ENCODE measurements at places on chromosomes 12 and 14. TPM values are rescaled to one million over a fixed set of nuclear protein-coding genes. Genes with fewer than 3 reads are reported as not detected.

The STON2 gene
- total RNA-seq: 1.1 TPM

The APOF gene
- total RNA-seq: not detected

The DEGS2 gene
- 1.4 TPM for total RNA-seq

The SLC6A15 gene
- 4.7 TPM for total RNA-seq

The PUS1 gene
- 77.1 TPM for total RNA-seq

All from A549 treated with GW870086 at 1 μM for 4 hours (cell line).